ENCODE measurements at places on chromosomes 7 and 10.

GRCh38 chr7:322708-323111, 32.7 kb downstream of the FOXL3 start:
- DNase-seq, result no peak

GRCh38 chr10:69916118-69916517, 114.4 kb downstream of the COL13A1 start:
- no peak for DNase-seq

GRCh38 chr7:110854166-110854565, 236.8 kb upstream of the LRRN3 start:
- no peak for DNase-seq

- DNase-seq, result peak; percentile 27
Observed at GRCh38 chr10:51010977-51011376, 63.3 kb upstream of the PRKG1 start.

DNA sequence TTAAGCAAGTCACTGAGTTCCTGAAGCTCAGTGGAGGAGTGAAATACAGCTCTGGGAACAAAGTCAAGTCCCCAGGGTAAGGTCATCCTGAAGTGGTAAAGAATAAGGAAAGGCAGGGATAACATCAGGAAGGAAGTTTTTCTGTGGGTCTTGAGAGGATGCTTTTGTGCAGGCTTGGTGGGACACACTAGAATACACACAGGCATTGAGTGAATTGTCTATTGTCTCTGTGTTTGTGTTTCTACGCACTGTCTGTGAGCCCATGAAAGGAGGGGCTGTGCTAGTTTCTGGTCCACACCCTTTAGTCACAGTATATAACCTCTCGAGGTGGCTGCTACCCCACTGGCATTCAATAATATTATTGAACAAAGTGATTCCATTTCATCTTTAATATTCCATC, 95.8 kb upstream of the ABCB5 start:
- no peak for DNase-seq

DNA sequence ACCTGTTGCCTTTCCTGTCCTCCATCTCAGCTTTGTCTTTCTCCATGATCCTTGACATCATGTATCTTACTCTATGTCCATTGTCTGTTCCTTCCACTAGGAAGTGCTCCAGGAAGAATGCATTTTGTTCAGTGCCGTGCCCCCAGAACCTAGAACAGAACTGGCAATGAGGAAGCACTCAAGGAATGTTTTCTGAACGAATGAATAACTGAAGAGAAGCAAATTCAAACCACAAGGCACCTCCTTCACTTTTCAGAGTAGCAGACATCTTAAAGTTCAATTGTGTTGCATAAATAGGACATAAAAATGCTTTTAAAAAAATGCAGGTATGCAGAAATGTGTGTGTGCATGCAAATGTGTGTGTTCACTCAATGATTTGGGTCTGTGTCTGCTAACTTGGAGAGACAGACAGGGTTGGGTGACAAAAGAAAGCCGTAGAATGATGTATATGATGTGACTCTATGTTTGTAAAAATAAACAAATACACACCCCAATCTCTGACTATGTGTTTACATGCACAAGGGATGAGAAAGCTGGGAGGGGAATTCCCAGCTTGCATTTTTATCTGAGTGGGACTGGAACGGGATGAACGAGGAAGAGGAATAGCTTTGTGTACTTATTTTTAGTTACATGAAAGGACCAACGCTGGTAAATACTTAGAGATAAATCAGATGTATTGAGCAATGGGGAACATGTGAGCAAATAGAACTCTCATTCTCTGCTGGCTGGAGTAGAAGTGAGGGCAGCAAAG, 237.7 kb downstream of the FANK1 start:
- DNase-seq, result no peak

DNA sequence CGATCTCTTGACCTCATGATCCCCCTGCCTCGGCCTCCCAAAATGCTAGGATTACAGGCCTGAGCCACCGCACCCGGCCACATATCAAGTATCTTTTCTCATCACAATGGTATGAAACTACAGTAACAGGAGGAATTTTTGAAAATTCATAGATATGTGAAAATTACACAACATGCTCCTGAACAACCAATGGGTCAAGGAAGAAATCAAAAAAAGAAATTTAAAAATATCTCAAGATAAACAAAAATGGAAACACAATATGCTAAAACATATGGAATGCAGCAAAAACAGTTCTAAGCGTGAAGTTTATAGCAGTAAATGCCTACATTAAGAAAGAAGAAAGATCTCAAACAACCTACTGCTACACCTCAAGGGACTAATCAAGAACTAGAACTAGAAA, 59.8 kb upstream of the ADAM12 start:
- DNase-seq, result no peak
